Hindlimb muscle (tissue), 1 donor: ENCODE measurements at places on chromosomes 1 and 21. TPM values are rescaled to one million over a fixed set of nuclear protein-coding genes. Genes with fewer than 3 reads are reported as not detected.

DNA sequence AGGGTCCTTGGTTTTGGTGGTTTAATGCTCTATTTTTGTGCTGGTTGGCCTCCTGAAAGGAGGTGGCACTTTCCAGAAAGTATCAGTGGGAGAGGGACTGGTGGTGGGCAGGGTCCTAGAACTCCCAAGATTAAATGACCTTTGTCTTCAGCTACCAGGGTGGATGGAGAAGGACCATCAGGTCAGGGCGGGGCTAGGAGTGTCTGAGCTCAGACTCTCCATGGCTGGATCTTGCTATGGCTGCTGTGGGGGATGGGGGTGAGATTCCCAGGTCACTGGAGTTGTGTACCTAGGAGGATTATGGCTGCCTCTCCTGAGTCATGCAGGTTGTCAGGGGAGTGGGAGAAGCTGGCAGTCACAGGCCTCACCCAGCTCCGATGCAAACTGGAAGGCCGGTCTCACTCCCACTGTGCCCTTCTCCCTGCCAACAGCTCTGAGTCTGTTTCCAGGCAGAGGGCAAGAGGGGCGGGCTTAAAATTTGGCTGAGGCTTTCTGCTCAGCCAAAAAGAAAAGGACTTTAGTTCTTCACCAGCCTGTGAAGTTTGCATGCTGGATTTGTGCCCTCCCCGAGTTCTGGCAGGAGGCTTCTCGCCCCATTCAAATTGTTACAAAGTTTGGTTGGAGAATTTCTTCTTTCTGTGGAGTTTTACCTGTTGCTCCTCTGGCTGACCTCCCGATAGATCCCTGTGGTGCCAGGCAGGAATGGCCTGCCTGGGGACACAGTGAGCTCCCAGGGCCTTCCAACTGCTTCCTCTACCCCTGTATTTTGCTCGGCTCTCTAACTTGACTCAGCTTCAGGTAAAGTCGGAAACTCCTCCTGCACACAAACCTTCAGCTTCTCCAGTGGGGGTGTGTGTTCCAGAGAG is 13.1 kb upstream of the KYAT3 start:
- DNase-seq, result no peak

VHLL gene
- not detected for polyA plus RNA-seq

- no peak for DNase-seq
These were observed 62.4 kb downstream of the LACTBL1 start for GRCh38 chr1:22910286-22910685.

DNA sequence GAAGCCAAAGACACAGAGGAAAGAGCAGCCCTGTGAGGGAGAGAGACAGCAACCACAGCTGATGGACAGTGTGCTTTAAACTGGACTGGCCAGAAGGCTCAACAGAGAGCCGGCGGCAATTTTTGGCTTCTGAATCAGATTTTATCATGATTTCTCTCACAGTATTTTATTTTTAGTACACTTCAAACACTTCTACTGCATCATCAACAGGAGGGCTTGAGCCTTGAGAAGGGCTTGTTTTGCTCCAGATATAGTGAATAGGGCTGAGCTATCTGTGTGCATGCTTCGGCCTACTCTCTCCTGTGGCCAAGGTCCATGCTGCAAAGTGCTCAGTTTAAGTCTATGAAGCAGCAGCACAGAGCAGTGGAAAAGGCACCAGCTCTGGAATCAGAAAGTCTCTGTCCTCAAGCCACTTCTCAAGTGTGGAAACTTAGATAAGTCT is 33.3 kb downstream of the ADCY10 start:
- no peak for DNase-seq

DNA sequence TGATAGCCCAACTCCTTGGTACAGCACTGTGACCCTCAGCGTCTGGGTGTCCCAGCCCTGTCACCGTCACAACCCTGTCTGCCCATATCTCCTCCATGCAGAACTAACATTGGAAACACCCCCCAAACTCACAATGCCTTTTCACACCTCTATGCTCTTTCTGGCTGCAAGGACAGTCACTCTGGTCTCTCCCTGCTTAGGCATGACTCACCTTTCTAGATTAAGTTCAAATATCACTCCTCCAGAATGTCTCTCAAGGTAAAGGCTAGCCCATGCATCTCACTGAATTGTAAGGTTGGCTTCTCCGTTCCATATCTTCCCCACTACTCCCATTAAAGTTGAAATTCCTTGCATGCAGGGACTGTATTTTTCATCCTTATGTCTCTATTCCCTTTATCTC is 17.0 kb upstream of the CAPN8 start:
- DNase-seq, result no peak

ZNF496 gene
- 43.2 TPM for polyA plus RNA-seq

DNA sequence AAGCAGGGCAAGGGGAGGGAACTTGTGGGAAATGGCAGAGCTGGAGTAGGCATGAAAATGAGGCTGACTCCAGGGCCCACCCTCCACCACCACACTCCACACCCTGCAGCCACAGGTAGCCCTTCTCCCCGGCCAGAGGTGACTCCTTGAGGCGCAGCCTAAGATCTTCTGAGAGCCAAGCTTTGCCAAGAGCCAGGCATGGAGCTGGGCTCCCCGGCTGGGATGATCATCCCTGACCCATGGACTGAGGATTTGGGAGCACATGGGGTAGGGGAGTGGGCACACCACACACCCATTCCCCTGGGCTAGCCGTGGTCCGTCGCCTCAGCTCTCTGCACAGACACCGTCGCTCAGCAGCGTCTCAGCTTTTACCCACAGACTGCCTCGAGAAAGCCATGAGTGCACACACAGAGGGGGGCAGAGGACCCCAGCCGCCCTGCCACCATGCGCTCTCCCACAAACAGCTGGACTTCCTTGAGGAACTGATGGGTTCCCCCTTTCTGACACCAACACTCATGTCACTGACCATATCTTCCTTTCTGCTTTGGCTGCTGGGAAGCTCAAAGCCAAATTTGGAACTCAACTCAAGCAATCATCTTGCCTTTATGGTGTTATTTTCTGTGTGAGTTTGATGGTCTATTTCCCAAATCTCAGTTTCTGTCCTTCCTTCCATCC is 123.6 kb upstream of the RUNX3 start:
- no peak for DNase-seq

GRCh38 chr1:19552291-19553010 is 67.1 kb upstream of the CAPZB start:
- DNase-seq, result no peak

DNA sequence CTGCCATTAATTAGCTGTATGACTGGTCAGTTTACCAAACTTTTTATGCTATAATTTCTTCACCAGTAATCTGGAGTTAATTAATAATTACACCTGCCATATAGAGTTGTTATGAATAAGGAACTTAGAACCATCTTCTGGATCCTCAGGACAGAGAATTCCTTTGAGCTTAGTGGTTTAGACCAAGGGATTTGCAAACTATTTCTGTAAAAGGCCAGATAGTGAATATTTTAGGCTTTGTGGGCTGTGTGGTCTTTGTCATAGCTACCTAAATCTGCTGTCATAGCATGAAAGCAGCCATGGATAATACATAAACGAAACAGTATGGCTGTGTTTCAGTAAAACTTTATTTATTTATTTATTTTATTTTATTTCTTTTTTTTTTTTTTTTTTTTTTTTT is 9.0 kb downstream of the TIMM17A start:
- DNase-seq, result no peak

DNA sequence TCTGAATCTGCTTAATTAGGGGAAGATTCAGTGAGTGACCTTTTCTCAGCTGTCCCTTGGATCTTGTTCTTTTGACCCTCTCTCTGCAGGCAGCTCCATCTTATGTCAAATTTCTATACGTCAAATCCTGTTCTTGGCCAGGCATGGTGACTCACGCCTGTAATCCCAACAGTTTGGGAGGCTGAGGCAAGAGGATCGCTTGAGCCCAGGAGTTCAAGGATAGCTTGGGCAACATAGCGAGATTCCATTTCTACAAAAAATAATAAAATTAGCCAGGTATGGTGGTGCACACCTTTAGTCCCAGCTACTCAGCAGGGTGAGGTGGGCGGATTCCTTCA is 12.3 kb upstream of the CDC42 start:
- DNase-seq, result no peak

DNA sequence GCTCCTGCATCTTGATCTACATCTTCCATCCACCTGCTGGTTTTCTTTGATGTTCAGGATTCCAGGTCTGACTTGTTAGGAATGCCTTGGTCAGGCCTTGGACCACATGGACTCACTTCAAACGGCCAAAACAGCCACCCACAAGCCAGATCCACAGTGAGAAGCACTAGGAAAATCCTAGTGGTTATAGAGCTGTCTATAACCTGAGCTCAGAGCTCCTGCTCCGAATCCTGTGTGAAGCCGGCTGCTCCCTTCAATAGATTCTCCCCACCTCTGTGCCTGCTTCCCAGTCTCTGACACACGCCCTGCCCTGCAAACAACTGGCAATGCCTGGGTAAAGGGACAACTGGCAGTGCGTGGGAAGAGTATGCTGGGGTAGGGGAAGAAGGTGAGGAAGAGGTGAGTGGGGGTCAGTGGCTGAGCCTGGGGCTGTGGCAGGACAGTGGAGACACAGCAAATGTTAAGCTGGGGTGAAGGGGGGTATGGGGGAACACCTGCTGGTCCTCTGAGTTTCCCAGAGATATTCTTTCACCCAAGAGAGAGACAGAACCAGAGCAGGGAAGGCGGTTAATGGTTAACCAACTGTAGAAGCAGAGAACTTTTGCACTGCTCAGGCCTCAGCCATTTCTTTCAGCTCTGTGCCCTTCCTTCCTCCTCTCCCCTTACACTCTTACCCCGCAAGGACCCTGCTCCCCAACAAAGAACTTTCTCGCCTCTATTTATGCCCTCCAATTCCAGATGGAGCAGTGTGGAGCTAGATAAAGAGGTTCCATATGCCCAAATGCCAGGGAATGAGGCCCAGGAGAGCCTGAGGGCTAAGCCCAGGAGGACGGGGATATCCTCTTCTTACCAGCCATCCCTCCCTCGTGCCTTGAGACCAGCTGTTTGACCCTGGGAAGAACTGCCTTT is 4.5 kb downstream of the PLXNA2 start:
- DNase-seq, result no peak

DNA sequence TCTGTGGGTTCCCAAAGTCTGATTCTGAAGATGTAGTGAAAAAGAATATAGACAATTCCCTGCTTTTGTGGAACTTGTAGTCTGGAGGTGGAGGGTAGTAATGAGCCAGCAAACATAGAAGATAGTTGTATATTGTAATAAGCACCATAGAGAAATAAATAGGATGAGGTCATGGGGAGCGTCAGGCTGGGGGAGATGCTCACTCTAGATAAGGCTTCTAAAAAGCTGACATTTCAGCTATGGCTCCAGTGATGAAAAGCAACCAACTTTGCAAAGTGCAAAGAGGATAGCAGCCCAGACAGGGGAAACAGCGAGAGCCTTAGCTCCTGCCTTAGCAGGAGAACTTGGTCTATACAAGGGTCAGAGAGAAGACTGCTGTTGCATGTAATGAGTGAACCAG is 98.0 kb upstream of the RALGPS2 start:
- no peak for DNase-seq

CRP gene
- not detected for polyA plus RNA-seq

DNA sequence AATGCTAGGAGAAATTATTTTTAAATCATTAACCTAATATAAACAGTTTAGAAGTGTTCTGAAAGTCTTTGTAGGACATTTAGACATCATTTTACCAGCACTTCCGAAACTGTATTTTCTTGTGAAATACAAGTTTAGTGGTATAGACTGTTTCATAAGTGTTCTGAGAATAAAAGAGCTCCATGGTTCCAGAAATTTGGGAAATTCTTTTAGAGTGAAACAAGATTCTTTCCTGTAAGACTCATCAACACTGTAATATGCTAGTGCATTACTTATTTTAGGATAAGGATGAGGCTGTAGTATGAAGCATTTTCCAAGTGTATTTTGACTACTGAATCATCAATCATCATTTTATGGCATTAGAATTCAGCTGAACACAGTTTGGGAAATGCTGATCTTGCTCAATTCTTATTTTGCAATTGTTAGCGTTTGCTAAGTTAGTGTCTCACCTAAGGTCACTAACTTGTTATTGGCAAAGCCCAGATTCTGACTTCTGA is 73.4 kb downstream of the CEP350 start:
- DNase-seq, result no peak

GRCh38 chr1:191870490-191870889 is 287.8 kb upstream of the RGS18 start:
- no peak for DNase-seq

GRCh38 chr1:6923416-6923815 is 138.2 kb downstream of the CAMTA1 start:
- no peak for DNase-seq
